ENCODE measurements at places on chromosomes 11 and 22.

DNA sequence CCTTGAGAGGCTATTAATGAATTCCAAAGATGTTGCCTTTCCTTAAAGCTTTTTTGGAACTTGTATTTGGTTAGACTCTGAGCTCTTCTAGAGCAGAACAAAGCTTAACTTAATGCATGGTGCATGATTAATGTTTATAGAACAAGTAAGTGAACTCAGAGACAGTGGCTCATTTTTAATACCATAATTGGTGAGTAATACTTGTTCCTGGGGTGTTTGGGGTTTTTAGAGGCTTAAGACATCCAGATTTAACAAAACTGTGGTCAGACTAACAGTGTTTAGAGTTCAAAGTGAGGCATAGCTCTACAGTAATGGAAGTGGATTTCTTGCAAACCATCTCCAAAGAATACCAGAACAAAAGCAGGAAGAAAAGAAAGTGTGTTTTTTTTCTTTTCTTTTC, 73.7 kb upstream of the CTSC start:
- no peak for DNase-seq

- no peak for DNase-seq
Observed at GRCh38 chr11:44824300-44824704, 97.5 kb downstream of the TSPAN18 start.

DNA sequence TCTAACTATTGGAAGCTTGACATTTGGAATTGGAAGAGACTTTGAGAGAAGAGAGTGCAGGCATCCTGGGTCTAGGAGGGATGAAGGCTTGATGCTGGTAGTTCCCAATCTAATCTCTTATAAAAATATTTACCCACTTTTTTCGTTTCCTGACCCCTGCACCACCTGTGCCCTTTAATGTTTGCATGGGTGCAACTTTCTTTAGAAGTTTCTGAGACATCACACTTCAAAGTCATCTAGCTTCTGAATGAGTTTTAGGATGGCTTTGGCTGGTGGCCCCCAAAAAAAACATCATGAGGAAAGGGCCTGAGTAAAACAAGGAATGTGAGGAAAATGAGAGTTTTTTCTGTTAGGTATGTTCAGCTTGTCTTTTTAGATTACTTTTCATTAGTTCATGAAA, 1.1 kb downstream of the POLD3 start:
- no peak for DNase-seq

- DNase-seq: peak; percentile 64
Observed at GRCh38 chr11:71491531-71491930, 35.5 kb upstream of the KRTAP5-7 start.

GRCh38 chr22:50218153-50218995, 17.6 kb downstream of the SELENOO start:
- DNase-seq: peak; percentile 61

DNA sequence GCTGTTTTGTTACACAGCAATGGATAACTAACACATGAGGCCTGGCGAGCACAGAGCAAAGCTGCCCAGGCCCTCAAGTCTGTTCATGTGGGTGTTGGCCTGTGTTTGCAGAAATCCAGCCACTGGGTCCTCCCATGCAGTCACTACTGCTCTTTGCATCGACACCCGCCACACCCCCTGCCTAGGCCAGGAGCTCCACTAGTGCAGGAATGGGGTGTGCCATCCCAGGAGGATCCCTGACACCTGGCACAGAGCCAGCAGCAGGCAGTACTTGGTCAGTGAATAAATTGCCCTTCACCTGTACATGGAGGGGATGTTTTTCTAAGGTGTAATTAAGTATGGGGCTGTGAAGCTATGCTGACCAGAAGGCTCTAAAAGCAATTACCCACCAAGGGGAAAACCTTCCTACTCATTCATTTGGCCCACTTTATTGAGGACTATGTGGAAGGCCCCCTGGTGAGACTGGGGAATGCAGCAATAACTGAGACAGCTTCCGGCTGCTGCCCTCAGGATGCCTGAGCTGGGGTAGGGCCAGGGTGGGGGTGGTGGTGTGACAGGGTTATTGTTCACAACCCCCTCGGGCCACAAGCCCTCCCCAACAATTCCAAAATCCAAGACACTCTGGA, 160.8 kb downstream of the CRYBB2 start:
- no peak for DNase-seq

GRCh38 chr11:41461057-41461681, 1.7 kb upstream of the LRRC4C start:
- no peak for DNase-seq

GRCh38 chr11:17026487-17027082, 12.4 kb upstream of the PLEKHA7 start:
- DNase-seq: no peak

DNA sequence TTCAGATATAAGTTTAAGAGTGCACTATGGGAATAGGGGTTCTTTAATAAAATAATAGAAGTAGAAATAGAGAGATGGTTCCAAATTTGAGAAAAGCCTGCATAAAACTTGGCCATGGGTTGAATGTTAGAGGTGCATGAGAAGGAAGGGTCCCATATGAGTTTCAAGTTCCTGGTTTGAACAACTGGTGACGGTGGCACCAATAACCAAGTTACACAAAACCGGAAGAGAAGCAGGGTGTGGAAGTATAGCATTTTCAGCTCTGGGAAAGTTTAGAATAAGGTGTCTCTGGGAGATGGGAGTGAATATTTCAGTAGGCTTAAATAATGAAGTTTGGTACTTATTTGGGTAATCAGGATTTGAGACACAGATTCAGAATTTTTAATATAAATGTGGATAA, 2.4 kb downstream of the CASP1 start:
- DNase-seq: no peak

DNA sequence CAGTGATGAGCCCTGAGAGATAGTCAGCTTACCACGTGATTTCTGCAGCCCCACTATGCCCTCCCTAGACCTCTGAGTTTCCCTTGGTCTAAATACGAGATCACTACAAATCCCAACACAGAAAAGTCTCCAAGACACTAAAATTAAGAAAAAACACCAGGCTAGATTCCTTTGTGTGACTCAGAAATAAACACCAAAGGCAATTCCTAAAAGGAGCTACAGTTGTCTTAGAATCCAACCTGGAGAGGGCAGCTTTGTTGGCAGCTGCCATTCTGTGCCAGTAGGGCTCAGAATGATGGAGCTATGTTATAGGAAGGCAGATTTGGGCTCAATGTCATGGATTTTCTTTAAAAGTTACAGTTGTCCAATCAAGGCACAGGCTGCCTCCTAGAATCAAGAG, 37.1 kb upstream of the HMGXB4 start:
- DNase-seq: no peak

- no peak for DNase-seq
Observed at GRCh38 chr11:105573091-105573490, 36.8 kb upstream of the GRIA4 start.

GRCh38 chr11:34466802-34467488, 28.2 kb downstream of the CAT start:
- DNase-seq: no peak

GRCh38 chr22:37464181-37464580, 22.0 kb downstream of the MFNG start:
- no peak for DNase-seq

DNA sequence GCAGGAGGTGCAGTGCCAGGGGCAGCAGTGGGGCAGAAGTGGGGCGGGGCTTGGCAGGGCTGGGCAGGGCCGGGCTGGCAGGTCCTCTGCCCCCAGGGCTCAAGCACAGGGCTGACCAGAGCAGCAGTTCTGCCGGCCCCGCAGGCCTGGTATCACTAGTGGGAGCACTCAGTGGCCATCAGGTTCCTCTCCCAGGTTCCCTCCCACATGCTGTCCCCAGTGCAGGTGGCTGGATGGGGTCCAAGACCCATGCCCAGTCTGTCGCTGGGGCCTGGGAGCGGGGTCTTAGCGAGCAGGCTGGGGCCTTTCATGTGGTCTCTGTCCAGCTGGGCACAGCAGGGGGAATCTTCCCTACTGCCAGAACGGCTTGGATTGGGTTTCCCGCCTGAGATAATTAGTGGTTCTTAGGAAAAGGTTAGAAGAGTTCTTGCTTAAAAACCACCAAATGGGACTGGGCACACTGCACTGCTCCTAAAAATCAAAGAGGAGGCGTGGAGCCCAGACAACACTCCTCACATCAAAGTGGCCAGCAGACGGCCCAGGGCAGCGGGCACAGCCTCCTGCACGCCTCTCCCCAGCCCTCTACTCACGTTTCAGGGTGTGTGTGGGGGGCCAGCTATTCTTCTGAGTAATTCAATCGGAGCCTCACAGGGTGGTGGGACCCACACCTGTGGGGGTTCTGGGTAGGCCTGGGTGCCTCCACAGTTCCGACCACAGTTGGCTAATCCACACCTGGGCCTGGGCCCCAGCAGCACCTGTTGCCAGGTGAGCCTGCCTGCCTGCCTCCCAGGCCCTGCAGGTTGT, 45.6 kb downstream of the TPCN2 start:
- no peak for DNase-seq

- no peak for DNase-seq
Observed at GRCh38 chr11:2586087-2586792, 113.6 kb downstream of the KCNQ1OT1 start.

DNA sequence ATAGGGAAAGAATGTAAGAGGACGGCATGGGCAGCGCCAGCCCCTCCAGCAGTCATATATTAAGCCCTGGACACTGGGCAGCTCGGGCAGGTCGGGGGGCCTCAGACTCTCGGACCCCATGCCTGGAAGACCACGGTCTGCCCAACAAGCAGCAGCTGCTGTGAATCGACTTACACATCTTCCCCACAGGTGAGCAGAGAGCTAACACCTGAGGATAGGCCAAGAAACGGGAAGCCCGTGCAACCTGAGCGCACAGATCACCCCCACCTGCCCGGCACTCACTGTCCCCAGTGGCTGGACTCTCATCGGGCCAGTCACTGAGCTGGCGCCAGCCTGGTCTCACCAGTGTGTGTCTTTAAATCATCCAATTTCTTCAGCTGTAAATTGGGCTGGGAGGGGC, 4.7 kb upstream of the TCF20 start:
- no peak for DNase-seq

- no peak for DNase-seq
Observed at GRCh38 chr11:45805305-45806071, 539 bp downstream of the SLC35C1 start.

GRCh38 chr11:81756864-81757595, 976.6 kb downstream of the FAM181B start:
- DNase-seq: no peak

DNA sequence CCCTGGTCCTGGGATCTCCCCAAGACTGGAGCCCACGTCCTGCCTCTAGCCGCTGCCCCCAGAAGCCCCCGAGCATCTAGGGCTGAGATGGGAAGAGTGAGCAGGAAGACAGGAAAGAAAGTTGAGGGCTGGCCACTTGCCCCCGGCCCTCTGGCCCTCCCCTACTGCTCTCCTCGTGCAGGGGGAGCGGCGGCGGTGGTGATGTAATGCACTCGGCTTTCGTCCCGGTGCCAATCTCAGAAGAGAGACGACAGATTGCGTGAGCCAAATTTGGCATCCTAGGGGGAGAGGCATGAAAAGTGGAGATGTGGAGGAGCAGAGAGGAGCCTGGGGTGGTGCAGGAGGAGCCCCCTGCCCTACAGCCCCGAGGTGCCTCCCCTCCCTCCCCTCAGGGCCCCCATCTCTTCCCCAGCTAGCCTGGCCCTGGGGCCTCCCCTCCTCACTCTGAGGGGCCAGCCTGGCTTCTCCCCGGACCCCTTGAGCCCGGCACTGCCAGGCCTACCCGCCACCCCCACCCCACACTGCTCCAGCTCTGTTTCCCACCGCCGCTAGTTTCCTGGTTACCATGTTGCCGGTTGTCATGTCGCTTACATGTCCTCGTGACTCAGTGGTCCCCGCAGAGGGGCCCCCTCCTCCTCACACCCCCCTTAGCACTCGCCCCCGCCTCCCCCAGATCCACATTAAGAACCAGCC, 2.5 kb downstream of the KCNJ4 start:
- DNase-seq: no peak

- no peak for DNase-seq
Observed at GRCh38 chr11:7869467-7869866, 61.6 kb downstream of the OR10A6 start.

- DNase-seq: peak; percentile 37
Observed at GRCh38 chr11:69409812-69410645, 71.4 kb upstream of the LINC01488 start.

GRCh38 chr11:76244316-76244851, 38.1 kb upstream of the WNT11 start:
- no peak for DNase-seq

DNA sequence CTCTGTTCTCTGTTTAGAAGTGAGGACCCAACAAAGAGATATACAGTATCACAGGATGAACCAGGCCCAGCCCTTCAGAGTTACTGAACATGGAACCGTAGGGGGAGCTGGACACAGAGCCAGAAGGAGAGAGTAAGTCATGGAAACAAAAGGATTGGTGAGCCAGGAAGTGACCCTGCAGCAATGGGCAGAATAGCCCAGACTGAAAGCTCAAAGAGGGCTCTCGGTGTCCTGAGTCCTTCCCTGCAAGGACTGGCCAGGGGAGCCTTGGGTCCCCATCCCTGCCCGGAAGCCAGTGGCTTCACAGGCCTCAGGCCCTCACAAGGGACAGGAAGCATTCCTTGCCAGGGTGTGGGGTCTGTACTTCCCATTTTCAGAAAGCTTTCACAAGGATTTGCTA, 150.6 kb downstream of the SPATA19 start:
- no peak for DNase-seq

- no peak for DNase-seq
Observed at GRCh38 chr22:37362621-37363020, 64.7 kb downstream of the ELFN2 start.

- no peak for DNase-seq
Observed at GRCh38 chr22:41781507-41781906, 19.0 kb upstream of the CCDC134 start.

GRCh38 chr11:82815406-82815805, 81.7 kb upstream of the FAM181B start:
- DNase-seq: no peak

DNA sequence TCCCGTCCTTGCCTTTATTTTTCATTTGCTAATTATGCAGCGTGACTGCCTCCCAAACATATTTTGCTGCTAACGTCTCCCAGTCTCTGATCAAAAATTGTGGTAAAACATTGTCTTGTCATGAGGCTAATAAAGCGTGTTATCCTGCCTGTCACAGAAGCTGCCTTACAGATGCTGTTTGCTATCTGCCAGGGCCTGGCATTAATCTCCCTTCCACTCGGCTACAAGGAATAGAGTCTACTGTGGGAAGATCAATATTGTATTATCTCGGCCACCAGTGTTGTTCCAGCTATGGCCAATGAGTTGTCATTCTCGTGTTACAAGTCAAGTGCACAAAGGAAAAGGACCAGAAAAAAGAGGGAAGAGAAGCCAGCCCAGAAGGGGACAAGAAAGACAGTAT, 100.3 kb downstream of the SEZ6L start:
- no peak for DNase-seq

Data from RWPE2 (cell line).